Retinal pigment epithelial cell (primary cell): ENCODE measurements at places on chromosomes 5 and 9.

- no peak for DNase-seq
Observed at GRCh38 chr5:40958811-40959210, 49.5 kb downstream of the C7 start.

GRCh38 chr9:83444110-83444509 lies 94.1 kb downstream of the FRMD3 start:
- DNase-seq, result peak; percentile 44

- DNase-seq, result no peak
Observed at GRCh38 chr9:70044490-70045307, 1.1 kb downstream of the MAMDC2 start.

GRCh38 chr5:69367697-69368279 lies 1.5 kb downstream of the AK6 start:
- DNase-seq, result no peak

GRCh38 chr9:127802576-127803443 lies at the start of gene FPGS:
TSS of gene FPGS (plus strand) at chr9:127802882. CDS start at chr9:127802925, 43 bp downstream.
- DNase-seq, result no peak

GRCh38 chr9:88578121-88579049 lies 43.4 kb downstream of the NXNL2 start:
- no peak for DNase-seq

GRCh38 chr5:28344836-28345433 lies 1306.5 kb upstream of the CDH9 start:
- DNase-seq, result no peak

- DNase-seq, result no peak
Observed at GRCh38 chr9:136596630-136597031, 50.8 kb upstream of the NOTCH1 start.

DNA sequence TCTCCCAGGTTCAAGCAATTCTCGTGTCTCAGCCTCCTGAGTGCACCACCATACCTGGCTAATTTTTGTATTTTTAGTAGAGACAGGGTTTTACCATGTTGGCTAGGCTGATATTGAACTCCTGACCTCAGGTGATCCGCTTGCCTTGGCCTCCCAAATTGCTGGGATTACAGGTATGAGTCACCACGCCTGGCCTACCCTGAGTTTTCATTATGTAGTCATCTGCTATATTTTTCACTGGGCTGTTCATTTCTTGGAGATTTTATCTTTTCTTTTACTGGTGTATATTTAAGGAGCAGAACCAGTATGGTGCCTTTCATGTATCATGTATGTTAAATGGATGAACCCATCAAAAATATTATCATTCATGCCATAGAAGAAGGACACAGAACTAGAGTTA lies 377.0 kb upstream of the ACTBL2 start:
- no peak for DNase-seq

- DNase-seq, result no peak
Observed at GRCh38 chr5:96247708-96248107, 185.3 kb downstream of the PCSK1 start.

GRCh38 chr9:34998266-34998665 lies 8.7 kb downstream of the DNAJB5 start:
- DNase-seq, result no peak

DNA sequence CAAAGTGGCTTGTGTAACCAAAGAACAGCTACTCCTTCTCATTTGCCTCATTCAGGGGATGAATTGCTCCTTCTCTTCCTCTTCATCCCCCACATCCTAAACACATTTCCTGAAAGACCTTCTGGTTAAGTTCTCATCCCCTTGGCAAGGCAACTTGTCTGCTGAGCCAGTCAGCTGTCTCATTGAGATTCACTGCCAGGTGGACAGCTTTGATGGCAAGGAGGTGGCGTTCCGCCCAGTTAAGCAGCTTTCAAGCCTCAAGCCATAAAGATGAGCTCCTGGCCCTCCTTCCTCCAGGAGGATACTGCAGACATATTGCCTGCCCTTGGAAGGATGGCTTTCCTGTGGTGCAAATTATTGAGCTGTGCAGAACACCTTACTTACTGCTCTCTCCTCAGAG lies 448.6 kb upstream of the MPDZ start:
- no peak for DNase-seq

- DNase-seq, result no peak
Observed at GRCh38 chr5:170434966-170435605, 45.9 kb upstream of the KCNMB1 start.

GRCh38 chr9:85971731-85972130 lies 30.8 kb downstream of the NAA35 start:
- no peak for DNase-seq

- no peak for DNase-seq
Observed at GRCh38 chr5:141997358-141997960, 15.4 kb downstream of the GNPDA1 start.

DNA sequence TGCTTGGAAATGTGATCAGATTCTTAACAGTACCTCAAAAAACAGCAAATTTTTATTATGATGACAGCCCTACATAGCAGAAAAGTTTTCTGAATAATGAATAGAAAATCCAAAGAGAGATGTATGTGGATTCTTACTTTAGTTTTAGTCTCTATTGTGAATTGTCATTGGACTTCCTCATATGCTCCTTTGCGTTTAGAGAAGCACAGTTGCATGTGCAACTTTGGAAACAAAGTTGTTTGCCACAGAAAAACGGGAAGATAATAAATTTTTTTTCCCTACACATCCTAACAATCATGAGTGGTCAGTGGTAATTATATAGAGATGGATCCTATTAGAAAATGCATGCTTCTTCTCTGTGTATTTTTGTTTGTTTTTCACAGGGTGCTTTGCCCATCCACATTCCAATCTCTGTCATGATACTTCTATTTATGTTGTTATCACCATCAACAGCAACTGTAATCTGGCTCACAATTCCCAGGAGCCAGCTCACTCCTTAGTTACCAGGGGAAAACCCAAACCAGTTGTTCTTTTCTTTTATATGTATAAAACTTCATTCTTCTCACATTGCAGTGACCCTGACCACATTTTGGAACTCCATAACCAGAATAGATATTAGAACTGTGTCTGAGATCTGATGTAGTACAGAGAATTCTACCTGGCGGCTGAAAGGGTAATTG lies 118.7 kb downstream of the NDUFS4 start:
- no peak for DNase-seq

GRCh38 chr9:93159601-93160471 lies 24.1 kb upstream of the WNK2 start:
- no peak for DNase-seq

DNA sequence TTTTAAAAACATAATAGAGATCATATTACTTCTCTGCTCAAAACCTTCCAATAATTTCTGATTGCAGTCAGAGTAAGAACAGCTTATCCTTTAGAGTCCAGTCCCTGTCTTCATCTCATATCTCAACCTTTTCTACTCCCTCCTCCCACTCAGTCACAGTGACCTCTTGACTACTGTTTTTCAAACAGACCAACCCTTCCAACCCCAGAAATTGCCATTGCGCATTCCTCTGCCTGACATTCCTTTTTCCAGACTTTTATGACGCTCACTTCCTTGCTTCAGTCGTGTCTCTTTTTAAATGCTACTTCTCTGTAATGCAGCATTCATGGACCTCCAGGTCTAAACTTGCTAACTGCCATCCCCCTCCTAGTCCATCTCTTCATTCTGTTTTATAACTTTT lies 800.5 kb downstream of the BRINP1 start:
- DNase-seq, result no peak

- no peak for DNase-seq
Observed at GRCh38 chr9:112248722-112249121, 73.6 kb upstream of the SUSD1 start.

DNA sequence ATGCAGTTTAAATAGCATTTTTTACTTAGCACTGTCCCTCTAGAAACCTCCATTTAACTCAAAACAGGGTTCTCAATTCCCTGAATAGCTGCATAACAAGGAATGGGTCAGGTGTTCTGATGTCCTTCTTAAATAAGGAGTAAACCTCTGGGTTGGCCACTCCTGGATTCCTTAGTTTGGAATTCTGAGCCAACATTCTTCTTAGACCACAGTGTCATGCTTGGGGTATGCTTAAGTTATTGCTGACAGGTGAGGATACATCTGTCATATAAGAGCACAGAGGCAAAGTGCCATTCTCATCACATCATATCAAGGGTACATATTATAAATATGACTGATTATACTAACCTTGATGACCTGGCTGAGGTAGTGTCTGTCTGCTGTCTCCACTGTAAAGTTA lies 179.9 kb upstream of the SEMA6A start:
- no peak for DNase-seq

GRCh38 chr9:36987409-36987808 lies 46.7 kb downstream of the PAX5 start:
- no peak for DNase-seq

GRCh38 chr9:16656432-16657169 lies 213.9 kb downstream of the BNC2 start:
- no peak for DNase-seq

DNA sequence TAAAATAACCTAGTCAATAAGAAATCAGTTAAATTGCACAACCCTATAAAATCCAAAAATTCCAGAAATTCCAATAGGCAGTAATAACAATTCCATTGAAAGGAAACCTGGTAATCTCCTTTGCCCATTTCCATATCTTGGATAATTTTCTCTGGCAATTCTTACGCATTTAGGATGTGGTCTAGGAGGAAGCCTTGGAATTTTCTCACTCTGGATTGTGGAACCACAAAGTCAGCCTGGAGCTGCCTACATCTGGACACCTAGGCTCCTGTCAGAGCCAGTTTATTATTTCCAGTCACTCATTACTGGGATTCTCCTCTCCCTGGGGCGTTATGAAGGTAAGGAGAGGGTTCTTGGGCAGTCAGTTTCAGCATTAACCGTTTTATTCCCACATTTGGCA lies 40.3 kb upstream of the GNE start:
- DNase-seq, result peak; percentile 2

- DNase-seq, result no peak
Observed at GRCh38 chr9:132596200-132596599, 13.8 kb downstream of the BARHL1 start.

GRCh38 chr9:136761545-136761981 lies 2.8 kb downstream of the LCN15 start:
- DNase-seq, result no peak

DNA sequence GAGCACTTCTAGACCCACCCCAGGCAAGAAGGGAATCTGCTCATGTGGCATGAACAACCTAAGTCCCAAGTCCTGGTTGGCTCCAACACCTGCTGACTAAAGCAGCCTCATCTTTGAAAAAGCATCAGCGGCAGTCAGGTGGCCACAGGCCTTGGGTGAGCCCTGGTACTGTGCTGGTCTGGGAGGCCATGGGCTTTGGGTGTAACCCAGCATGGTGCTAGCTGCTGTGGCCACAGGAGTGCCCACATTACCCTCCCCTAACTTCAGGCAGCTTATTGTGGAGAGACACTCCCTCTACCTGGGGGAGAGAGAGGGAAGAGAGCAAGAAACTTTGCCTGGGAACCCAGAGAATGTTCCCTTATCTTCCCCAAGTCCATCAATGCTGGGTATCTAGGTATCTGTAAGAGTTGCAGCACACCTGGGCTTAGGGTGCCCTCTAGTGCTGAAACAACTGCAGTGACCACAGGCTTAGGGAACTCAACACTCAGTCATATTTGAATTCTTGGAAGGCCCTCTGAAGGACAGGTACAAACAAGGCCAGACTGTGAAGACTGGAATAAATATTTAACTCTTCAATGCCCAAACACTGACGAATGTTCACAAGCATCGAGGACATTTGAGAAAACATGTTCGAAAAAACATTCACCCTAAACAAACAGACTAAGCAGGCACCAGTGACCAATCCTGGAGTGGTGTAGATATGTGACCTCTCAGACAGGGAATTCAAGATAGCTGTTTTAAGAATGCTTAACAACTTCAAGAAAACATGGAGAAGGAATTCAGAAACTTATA lies 69.9 kb upstream of the OR2K2 start:
- DNase-seq, result no peak

DNA sequence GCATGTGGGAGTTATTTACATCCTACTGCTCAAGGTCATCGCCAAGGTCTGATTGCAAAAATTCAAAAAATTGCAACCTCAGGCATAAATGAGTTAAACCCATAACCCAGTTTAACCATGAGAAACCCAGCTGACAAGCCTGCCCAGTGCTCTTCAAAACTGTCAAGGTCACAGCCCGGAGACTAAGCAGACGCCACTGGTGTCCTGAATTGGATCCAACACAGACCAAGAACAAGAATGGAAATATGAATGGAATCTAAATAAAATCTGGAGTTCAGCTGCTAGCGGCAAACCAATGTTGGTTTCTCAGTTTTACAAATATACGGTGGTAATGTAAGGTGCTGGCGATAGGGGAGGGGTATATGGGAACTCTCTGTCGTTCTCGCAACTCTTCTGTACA lies 201.5 kb upstream of the MVB12B start:
- no peak for DNase-seq

DNA sequence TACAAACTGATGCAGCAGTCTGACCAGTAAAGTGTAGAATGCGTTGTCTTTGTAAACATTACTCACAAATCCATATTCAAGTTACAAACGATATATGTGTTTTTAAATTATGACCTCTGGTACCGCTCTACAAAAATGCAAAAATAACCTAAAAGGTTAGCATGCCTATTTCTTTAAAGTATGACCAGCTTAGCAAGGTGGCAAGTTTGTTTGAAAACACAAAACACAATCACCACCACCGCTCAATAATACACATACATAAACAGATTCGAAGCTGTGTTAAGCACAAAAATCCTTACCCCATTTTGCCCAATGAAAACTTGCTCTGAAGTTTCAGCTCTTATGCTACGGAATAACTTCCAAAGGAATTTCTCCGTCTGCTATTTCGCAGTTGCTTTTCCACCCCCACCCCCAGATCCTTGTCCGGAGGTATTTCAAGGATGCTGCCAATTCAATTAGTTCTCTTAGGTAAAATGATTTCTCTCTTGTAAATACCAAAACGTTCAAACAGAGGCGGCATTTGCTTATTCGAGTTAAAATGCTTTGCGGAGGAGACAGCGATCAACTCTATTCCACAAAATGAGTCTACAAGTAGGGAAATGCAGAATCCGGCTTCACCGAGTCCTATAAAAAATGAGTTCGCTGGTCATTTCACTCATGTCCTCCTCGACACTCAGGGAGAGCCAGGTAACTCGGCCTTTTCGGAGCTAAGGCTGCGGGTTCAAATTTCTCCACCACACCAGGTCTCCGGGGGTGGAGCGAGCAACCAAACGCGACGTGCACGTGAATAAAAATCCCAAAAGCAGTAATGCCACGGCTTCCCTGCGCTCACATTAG lies 1.2 kb downstream of the HOMER1 start:
- DNase-seq, result no peak

- DNase-seq, result no peak
Observed at GRCh38 chr9:89317282-89317681, 1.0 kb upstream of the SECISBP2 start.

- DNase-seq, result no peak
Observed at GRCh38 chr5:173235499-173236394, 741 bp upstream of the NKX2-5 start.
